ENCODE measurements at places on chromosomes 12 and 14. TPM values are rescaled to one million over a fixed set of nuclear protein-coding genes. Genes with fewer than 3 reads are reported as not detected.

- DNase-seq = no peak
These were observed 3.3 kb downstream of the FGD6 start for GRCh38 chr12:95213928-95214327.

- DNase-seq = no peak
These were observed 5.1 kb downstream of the DPPA3 start for GRCh38 chr12:7716381-7716780.

- no peak for DNase-seq
These were observed 3.0 kb downstream of the SCAF11 start for GRCh38 chr12:45987340-45987727.

DNA sequence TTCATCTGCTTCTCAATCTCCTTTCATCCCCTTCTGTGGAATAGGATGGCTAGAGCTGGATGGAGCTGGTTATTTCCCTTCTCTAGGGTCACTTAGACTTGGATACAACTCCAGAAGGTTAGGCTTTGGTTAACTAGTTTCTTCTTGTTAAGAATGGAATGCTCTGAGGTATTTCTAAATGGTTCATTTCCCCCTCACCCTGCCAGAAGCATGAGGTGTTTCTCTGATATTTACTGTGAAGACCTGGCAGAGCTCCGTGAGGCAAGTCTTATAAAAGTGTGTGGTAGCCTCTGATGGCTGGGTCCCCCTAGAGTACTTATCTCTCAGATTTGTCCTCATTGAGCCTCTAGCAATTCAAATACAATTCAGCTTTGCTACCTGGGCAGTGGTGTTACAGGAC lies 207.9 kb downstream of the SLC16A7 start:
- DNase-seq = no peak

The REM2 gene
- 0.23 TPM for polyA plus RNA-seq

GRCh38 chr14:51507511-51507905 lies 144.2 kb upstream of the FRMD6 start:
- DNase-seq = peak; percentile 33

GRCh38 chr12:123141615-123142517 lies 9.0 kb downstream of the PITPNM2 start:
- DNase-seq = peak; percentile 33

GRCh38 chr12:54272214-54272613 lies 7.7 kb downstream of the CBX5 start:
- no peak for DNase-seq

GRCh38 chr12:122471324-122472226 lies 29.2 kb downstream of the ZCCHC8 start:
- peak; percentile 59 for DNase-seq

DNA sequence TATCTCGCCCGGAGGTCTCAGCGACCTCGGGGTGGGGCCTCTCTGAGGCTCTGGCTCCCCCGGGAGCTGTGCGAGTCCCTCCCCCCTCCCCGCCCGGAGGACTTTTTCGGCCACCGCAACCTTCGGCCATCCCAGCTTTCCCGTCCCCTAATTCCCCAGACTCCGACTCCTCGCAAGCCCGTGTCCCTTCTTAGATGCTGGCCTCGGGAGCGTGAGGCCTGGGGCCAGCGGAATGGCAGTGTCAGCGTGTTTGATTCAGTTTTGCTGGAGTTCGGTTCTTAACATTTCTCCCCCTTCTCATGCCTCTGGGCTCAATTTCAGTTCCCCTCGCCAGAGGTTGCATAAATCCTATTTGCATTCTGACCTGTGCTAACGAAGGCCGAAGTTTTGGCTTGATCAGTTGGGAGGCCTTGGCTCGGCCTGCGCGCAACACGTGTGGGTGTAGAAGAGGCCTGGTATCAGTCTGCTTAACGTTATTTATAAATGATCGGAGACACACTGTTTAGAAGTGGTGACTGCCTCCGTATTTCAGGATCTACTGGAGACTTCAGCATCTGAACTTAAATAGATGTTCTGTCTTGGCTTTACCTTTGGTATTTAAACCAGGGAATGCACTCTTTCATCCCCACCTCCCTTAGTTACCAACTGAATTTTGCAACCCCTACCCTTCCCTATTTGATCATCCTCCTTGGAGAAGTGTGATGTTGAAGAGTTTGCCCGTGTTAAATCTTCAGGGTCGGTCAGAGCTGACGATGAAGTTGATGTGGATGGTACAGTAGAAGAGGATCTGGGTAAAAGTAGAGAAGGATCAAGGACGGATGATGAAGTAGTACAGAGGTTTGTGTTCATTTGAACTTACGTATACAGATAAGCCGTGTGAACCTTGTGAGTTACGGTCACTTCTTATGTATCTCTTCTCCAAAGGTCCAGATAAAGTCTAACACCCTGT lies 851 bp downstream of the HSP90B1 start:
- DNase-seq = peak; percentile 53

GRCh38 chr12:68867606-68868005 lies 59.6 kb downstream of the MDM2 start:
- DNase-seq = no peak

The CLEC12A gene
- 0.56 TPM for polyA plus RNA-seq

GRCh38 chr12:88868050-88868449 lies 287.8 kb upstream of the KITLG start:
- peak; percentile 13 for DNase-seq

The SYT1 gene
- polyA plus RNA-seq = 1.0 TPM

The GCH1 gene
- polyA plus RNA-seq = 4.9 TPM

The BICDL1 gene
- polyA plus RNA-seq = 3.6 TPM

DNA sequence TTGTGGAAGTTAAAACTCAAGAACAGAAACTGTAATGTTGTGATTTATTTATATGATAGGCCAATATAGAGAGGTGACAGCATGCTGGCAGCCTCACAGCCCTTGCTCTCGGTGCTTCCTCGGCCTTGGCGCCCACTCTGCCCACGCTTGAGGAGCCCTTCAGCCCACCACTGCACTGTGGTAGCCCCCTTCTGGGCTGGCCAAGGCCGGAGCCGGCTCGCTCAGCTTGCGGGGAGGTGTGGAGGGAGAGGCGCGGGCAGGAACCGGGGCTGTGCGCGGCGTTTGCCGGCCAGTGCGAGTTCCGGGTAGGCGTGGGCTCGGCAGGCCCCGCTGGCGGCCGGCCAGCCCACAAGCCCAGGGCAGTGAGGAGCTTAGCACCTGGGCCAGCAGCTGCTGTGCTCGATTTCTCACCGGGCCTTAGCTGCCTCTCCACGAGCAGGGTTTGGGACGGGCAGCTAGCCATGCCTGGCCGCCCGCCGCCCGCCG lies 65.8 kb upstream of the SLC8A3 start:
- peak; percentile 32 for DNase-seq
